ENCODE measurements at places on chromosomes 3 and 15.
A peak's percentile ranks its signal among the peaks of the same experiment; 100 is the strongest.

DNA sequence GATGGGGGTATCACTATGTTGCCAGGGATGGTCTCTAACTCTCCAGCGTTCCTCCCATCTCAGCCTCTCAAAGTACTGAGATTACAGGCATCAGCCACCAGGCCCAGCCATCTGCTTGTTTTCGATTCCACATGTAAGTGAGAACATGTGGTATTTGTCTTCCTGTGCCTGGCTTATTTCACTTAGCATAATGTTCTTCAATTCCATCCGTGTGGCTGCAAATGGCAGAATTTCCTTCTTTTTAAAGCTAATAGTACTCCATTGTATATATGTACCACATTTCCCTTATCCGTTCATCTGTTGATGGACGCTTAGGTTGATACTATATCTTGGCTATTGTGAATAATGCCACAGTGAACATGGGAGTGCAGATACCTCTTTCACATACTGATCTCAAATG, 70.6 kb downstream of the ASB7 start:
- DNase-seq = no peak

DNA sequence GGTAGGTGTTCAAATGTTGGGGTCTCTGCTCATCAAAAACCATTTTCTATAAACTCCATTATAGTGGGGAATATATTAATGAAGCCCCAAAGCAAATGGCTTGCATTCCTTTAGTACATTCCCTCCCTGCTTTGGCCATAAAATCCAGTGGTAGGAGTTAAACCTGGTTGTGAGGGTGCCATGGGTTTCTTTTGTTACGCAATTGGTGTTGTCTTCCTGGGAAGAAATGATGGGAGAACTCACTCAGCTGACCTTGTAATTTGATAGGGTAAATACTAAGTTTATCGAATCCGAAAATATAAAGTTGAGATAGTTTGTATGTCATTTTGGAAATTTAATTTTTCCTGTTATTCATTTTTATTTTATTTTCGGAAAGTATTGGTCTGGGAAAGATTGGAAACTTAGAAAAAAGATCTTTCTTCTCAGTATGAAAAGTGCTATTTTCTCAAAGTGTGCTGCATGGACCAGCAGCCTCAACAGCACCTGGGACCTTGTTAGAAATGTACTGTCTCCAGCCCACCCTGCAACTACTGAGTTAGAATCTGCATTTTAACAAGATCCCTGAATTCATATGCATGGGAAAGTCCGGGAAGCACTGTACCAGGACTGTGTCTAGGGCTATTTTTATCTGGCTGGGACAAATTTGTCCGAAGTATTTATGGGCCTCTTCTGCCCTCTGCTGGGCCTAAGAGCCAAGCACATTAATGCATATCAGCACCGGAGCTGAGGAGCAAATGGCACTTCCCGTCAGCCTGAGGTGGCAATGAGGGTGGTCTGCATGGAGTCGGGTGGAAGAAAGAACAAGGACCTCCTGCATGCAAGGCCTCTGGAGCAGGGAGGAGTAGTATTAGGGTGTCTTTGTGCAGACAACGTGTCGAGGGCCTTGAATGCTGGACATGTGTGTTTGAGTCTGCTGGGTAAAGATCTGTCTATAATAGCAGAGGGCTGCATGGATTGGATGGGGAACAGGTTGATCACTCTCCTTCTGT, 54.7 kb downstream of the FAM81A start:
- peak; percentile 28 for DNase-seq

DNA sequence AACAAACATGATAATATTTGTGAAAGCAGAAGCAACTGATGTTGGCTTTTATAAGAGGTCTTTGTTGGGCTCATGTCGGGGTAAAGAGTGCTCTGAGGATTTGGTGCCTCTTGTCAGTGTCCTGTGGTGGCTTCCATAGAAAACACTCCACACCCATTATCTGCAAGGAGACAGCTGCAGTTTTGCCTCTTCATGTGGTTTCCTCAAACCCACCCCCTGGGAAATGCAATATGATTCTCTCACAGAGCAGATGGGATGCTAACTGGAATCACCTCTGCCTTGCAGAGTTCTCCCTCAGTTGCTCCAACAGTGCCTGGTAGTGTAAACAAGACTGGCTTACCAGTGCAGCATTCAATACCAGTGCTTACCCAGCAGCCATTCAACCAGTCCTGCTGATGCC, 771.4 kb upstream of the CFAP20DC start:
- no peak for DNase-seq

- DNase-seq = no peak
These were observed 77.0 kb downstream of the KLF13 start for GRCh38 chr15:31403606-31404005.

DNA sequence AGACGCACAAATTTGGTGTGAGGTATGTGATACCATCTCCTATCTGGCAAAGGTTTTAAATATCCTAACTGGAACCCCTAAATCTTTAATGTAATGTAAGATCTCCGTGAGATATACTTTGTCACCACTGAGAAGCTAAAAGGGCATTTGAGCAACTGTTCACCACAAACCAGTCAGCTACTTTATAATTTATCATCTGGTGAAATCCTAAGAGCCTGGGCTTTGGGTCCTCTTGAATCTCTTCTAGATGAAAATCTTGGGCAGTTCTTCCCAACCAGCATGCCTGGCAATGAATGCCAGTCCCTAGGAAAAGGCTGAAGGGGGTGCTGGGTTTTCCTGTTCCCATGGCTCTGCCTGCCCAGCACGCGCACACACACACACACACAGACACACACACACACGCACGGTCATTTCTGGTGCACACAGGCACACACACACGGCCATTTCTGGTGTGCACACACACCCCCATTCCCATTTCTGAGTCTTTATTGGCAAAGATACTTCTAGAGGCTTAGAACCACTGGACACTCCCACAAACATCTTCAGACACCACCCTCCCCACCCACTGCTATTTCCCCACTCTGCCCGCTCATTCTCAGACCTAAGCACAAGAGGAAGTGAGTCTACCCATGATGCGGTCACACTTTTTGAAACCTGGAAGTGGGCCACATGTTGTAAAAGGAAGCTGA, 72.6 kb downstream of the MYO1E start:
- peak; percentile 43 for DNase-seq

DNA sequence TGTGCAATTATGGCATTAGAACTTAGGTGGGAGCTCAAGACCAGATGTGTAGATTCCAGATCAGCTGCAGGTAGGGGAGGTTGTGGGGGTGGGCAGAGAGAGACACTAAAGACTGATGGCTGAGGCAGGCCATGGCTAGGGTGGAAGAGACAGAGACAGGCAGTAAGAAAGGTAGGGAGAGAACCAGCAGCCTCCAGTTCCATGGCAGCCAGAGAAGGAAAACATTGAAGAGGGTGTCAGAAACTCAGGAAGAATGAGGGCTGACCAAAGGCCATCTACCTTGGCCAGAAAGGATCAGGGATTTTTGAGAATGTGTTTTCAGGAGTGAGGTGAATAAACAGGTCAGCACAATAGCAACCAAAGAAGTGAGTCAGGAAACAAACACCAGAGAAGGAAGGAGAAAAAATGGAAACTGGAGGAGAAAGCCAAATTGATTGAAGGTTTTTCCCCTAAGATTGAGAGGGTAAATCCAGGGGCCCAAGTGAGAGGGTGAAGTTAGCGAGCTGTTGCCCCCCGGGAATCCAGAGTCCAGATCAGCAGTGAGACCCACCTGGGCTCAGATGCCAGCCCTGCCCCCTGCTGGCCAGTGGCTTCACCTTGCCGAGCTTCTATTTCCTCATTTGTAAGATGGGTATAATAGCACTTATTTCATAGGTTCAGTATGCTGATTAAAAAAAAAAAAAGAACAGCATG, 41.0 kb downstream of the ABHD2 start:
- peak; percentile 37 for DNase-seq

- DNase-seq = no peak
These were observed 303.9 kb downstream of the GAP43 start for GRCh38 chr3:115927197-115927596.

DNA sequence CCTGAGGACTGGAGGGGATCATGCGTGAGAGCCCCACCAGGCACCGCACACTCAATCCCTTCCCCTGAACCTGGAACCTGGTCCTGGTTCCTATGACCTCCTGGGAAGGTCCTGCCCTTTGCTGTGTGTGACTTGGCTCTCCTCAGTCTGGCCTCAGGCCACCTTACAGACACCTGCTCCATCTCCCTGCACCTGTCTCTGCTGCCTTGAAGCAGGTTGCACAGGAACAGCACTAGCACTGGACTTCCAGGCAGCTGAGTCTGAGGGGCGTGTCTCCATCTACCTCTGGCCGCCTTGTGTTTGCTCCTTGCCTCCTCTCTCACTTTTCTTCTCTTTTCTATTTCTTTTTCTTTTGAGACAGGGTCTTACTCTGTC, 15.4 kb downstream of the PSTPIP1 start:
- DNase-seq = no peak

GRCh38 chr3:152356870-152357276, 88.1 kb downstream of the MBNL1 start:
- no peak for DNase-seq

DNA sequence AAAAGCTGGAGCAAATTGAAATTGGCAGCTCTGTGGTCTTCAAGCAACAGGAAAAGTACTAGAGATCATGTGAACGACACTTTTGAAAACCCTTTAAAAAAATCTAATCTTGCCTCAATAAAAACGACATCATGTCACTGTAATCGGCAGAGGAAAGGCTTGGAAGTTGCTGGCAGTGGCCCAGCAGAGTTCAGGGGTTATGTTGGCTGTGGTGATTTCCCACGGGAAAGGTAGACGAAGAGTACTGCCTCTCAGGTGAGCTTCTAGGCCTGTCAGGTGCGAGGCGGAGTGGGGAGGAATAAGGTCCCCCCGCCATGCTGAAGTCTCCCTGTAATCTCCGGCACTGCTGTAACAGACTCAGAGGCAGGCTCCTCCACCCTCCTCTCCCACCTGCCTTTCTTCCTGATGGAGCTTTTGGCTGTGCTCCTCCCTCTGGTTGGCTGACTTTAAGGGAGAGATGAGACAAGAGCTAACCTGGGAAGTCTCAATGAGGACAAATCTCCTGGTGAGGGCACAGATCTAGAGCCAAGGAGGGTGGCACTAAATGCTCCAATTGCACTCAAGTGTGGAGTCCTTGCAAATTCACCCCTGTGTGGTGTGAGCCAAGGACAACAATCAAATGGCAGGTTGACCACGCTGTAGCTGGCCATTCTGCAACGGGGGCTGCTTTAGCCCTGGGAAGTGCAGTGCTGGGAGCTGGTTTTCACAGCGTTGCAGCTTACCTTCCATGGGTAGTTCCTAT, 18.7 kb upstream of the HES1 start:
- DNase-seq = no peak

DNA sequence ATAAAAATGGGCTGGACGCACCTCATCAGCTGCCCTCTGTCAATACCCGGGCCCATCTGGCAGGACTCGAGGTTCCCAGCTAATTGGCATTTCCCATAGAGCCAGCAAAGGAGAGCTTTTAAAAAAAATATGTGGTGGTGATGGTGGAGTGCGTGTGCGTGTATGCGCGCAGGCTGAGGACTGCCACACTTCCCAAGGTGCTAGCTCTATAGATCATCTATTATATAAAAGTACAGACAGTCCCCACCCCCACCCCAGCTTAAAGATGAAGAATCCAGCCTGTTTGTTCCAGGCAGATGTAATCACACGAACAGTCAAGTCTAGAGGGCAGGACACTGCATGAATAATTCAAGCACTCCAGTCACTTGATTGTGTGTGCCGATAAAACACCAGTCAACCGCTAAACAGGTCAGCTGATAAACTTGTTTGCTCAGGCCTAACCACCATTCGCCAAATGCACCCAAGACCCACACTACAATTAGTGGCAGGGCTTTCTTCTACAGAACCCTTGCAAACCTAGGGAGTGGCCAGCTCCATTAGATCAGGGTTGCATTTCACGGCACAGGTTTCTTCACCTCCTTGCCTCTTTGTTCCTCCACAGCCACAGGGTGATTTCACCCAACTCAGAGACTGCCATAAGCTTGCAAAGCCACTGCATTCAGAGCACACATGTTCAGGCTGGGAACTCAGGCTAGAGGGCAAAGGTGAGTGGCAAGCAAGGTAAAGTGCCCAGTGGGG, 5.8 kb downstream of the TLE3 start:
- no peak for DNase-seq

DNA sequence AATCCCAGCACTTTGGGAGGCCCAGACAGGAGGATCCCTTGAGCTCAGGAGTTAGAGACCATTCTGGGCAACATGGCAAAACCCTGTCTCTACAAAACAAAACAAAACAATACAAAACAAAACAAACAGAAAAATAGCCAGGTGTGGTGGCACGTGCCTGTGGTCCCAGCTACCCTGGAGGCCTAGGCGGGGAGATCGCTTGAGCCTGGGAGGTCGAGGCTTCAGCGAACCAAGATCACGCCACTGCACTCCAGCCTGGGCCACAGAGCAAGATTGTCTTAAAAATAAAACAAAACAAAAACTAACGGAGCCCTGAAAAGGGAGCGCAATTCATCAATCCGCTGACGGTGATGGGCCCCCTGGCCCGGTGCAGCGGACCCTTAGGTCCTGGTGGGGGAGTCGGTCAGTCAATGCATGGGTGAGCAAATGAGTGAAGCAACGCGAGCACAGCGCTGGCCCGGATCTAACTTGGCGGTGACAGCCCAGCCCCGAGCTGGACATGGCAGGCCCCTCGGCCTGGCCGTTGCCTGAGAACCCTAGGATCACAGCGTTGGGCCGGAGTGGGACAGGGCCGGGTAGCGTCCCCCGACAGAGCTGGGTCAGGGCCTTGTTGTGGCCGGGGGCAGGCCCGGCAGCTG, 52.4 kb upstream of the BLM start:
- no peak for DNase-seq

GRCh38 chr15:39460748-39461147, 120.1 kb upstream of the THBS1 start:
- DNase-seq = no peak

DNA sequence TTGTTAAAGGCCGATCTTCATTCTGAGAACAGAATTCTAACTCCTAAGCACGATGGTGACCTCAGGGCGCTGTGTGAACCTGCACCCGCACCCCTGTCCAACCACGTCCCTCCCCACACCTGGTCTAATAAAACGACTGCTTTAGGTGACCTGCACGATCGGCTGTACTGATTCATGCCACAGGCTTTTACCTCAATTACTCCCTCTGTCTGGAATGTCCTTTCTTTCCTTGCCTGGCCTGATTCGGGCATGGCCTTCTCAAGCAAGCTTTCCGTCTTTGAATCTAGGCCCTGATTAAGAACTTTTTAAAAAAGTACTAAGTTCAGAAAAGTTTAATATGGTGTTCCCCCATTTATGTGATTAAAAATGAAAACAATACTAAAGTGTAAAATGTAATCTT, 842 bp upstream of the U2SURP start:
- DNase-seq = no peak

DNA sequence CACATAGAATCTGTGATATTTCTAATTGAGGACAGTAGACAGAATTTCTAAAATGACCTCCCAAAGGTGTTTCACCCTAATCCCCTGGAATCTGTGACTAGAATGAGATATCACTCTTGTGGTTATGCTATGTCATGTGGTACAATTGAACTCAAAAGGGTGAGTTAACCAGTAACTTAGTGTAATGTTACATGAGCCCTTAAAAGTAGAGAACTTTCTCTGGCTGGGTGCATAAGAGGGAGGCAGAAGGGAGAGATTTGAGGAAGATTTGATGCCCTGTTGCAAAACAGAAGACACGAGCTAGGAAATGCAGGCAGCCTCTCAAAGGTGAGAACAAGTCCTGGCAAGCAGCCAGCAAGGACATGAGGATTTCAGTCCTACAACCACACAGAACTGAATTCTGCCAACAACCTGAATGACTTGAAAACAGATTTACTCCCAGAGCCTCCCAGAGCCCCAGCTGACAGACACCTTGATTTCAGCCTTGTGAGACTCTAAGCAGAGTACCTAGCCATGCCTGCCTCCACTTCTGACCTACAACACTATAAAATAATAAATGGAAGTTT, 160.3 kb downstream of the MTHFS start:
- DNase-seq = no peak

- no peak for DNase-seq
These were observed 351.9 kb downstream of the LSAMP start for GRCh38 chr3:116093374-116093773.

GRCh38 chr3:129560911-129561594, 18.1 kb downstream of the H1-8 start:
- DNase-seq = no peak

Measured in stimulated activated CD4-positive, alpha-beta T cell treated with anti-CD3 and anti-CD28 coated beads, Interleukin-2, amount 100 ng/mL, for 48 hours (primary cell).